Right renal pelvis (tissue), 4 donors: ENCODE measurements at places on chromosomes 11 and 22. TPM values are rescaled to one million over a fixed set of nuclear protein-coding genes. Genes with fewer than 3 reads are reported as not detected.

Gene RFPL3
- not detected for polyA plus RNA-seq

Gene CYP2D6
- polyA plus RNA-seq: 3.6 TPM

Gene HBE1
- polyA plus RNA-seq: 11.6 TPM

Gene BIRC3
- 1.2 TPM for polyA plus RNA-seq

Gene TMEM86A
- polyA plus RNA-seq: 9.1 TPM

Gene TYR
- polyA plus RNA-seq: 0.21 TPM
